NCI-H1105 treated with DMSO at 0.1 percent for 48 hours (cell line): ENCODE measurements at places on chromosomes 12 and 14.

- DNase-seq, result no peak
Observed at GRCh38 chr12:74456431-74456830, 81.2 kb upstream of the ATXN7L3B start.

DNA sequence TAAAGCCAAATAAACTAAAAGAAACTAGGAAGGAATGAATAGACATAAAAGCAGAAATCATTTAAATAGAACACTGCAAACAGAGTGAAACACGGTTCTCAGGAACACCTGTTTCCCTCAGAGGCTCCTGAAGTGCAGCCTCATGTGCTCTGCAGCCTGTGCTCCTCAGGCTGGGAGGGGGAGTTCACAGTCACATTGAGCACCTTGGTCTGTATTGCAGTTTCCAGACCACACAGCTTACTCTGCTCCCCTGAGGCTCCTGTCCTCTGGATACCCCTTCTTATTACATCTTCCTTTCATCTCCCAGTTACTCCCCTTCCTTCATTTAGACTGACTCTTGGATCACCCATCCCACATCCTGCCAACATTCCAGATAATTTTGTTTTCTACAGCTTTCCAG is 49.7 kb upstream of the DCD start:
- DNase-seq, result no peak

GRCh38 chr14:102317564-102318248 is 1.8 kb upstream of the ZNF839 start:
- peak; percentile 37 for DNase-seq

DNA sequence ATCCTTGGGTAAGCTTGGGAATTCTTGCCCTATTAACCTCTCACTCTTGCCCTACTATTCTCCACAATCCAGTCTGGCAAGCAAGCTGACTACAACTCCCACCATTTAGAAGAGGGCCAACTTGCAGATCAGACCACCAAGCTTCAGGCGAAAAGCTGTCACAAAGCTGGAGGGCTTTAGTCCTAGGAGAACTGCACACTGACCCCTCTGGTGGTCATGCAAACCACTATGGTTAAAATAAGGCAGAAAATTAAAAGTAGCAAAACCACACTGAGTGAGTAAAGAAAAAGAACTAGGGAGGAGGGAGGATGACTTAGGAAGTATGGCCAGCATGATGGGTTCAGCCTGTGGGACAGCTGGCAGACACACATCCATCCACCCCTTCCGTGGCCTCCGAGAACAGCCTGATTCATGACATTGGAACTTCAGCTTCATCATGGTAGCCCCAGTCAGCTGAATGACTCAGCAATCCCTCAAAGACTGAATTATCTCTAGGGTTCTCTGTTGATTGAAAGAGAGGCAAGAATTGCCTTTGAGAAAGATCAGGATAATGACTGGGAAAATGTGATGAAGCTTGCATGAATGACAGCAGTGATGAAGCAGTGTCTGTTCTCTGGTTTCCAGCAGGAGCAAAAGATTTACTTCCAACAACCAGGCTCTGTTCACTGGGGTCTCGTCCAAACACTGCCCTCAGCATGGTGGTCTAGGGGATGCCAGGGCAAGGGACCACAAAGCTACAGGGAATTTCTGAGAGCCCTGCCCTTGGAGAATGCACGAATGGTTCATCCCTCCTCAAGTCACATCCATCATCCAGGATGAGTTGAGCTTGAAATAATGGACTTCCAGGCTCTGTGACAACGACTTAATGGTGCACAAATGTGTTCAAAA is 24.4 kb downstream of the PITPNM2 start:
- DNase-seq, result no peak

- DNase-seq, result no peak
Observed at GRCh38 chr14:89158701-89159100, 258.3 kb downstream of the FOXN3 start.
